Activated naive CD4-positive, alpha-beta T cell treated with anti-CD3 and anti-CD28 coated beads for 36 hours (primary cell): ENCODE measurements at places on chromosomes 3 and 15. TPM values are rescaled to one million over a fixed set of nuclear protein-coding genes. Genes with fewer than 3 reads are reported as not detected.

DNA sequence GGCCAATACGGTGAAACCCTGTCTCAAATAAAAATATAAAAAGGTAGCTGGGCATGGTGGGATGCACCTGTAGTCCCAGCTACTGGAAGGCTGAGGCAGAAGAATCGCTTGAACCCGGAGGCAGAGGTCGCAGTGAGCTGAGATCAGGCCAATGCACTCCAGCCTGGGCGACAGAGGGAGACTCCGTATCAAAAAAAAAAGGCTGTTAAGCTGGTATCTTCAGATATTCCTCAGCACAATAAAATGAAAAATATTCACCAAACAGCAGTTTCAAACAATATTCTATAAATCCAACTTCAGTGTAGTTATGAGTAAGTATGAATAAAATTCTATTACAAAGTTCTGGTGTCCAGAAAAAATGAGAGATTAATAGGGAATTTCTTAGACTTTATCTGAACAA lies 14.2 kb downstream of the DENND4A start:
- no peak for DNase-seq

The GOLGA6D gene
- total RNA-seq, result not detected

DNA sequence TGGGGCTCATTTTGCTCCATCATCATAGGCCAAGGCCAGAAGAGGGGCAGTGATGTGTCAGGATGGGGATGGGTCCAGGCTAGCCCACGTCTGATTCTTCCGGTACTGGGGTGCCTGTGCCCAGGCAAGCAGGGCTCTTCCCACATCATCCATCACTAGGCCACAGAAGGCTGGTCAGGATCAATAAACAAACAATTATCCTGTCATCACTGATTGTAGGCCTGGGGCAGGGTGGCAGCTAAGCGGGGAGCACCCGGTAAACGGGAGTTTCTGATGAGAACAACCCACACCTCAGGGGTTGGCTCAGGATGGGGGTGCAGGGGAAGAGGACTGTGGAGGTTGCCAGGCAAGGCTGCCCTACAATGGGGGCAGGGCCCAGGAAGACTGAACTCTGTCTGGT lies 18.1 kb upstream of the CACNA2D2 start:
- no peak for DNase-seq

- DNase-seq, result no peak
Measured at GRCh38 chr3:178850450-178851190, 221.0 kb downstream of the ZMAT3 start.

- DNase-seq, result no peak
Measured at GRCh38 chr15:58433597-58434333, 2.0 kb downstream of the LIPC start.

GRCh38 chr15:60752973-60753720 lies 274.2 kb upstream of the ICE2 start:
- no peak for DNase-seq

GRCh38 chr15:66148187-66148586 lies 105.4 kb downstream of the MEGF11 start:
- DNase-seq, result no peak

DNA sequence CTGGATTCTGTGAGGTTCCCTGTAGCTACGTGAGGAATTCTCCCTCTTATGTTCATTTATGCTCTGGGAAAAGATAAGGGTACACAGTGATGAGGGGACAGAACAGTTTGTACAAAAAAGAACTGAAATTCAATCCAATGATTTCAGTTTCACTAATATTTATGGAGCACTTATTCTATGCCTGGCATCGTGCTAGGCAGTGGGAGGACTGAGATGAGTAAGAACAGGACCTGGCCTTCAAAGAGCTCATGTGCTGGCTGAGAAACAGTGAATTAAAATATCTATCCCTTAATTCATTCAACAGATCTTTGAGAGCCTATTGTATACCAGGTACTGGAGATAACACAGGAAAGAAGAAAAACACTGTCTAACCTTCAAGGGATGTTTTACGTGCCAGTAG lies 22.2 kb downstream of the SSR3 start:
- no peak for DNase-seq

DNA sequence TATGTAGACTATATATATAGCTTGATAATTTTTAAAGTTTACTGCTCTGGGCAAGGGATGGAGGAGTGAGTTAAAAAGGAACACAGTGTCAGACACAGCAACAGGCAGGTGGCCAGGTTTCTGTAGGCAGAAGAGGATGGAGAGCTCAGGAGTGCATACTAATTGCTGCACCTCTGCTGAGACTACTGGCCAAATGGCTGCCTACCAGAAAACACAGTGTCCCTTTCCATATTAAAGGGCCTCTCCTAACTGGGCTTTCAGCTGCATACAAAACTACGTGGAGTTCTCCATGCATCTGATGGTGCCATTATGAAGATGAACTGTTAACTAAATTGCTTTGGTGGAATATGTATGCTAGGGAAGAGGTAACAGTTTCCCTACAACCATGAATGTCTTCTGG lies 1.8 kb downstream of the ATP13A4 start:
- DNase-seq, result no peak

- no peak for DNase-seq
Measured at GRCh38 chr3:197349368-197349767, 51.0 kb upstream of the DLG1 start.

- DNase-seq, result no peak
Measured at GRCh38 chr3:121793078-121793477, 41.8 kb downstream of the IQCB1 start.

DNA sequence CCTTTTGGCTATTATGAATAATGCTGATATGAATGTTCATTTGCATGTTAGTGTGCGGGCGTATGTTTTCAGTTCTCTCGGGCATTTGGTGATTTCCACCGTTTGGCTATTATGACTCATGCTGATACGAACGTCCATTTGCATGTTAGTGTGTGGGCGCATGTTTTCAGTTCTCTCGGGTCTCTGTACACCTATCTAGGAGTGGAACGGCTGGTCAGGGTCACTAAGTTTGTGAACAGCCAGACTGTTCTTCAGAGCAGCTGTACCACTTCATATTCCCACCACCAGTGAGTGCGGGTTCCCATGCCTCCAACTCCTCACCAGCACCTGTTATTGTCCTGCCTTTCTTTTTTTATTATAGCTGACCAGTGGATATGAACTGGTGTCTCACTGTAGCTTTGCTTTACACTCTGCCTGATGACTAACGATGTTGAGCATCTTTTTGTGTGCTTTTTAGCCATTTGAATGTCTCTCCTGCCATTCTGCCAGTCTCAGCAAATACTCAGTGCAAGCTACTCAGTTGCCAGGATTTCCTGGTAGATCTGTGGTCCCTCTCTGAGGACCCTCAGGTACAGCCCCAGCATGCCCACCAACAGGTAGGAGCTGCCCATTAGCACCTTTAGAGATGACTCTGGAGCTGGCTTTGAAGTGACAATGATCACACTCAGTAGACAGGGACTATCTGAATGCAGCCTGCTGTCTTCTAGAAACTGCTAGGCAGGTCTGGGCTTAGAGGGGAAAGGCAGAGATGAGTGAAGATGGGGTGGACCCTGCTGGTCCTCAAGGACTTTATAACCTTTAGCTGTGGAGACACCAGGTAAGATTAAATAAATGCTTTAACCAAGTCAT lies 141.1 kb downstream of the XXYLT1 start:
- DNase-seq, result peak; percentile 49
